Omental fat pad (tissue), 4 donors: ENCODE measurements at places on chromosomes 12 and 14. TPM values are rescaled to one million over a fixed set of nuclear protein-coding genes. Genes with fewer than 3 reads are reported as not detected.

The DHRS2 gene
- total RNA-seq = not detected

The SPTB gene
- 1.1 TPM for total RNA-seq

The SLC5A8 gene
- total RNA-seq = not detected

The SCAF11 gene
- total RNA-seq = 110 TPM

The TOMM20L gene
- not detected for total RNA-seq

The LPAR5 gene
- total RNA-seq = 6.3 TPM

The ZFHX2 gene
- 0.74 TPM for total RNA-seq

The PCNX1 gene
- 82.7 TPM for total RNA-seq

The ABHD4 gene
- 33.5 TPM for total RNA-seq

The OGFOD2 gene
- 13.9 TPM for total RNA-seq

The PELI2 gene
- total RNA-seq = 27.0 TPM

The CLEC6A gene
- total RNA-seq = not detected

The ASCL1 gene
- not detected for total RNA-seq

DNA sequence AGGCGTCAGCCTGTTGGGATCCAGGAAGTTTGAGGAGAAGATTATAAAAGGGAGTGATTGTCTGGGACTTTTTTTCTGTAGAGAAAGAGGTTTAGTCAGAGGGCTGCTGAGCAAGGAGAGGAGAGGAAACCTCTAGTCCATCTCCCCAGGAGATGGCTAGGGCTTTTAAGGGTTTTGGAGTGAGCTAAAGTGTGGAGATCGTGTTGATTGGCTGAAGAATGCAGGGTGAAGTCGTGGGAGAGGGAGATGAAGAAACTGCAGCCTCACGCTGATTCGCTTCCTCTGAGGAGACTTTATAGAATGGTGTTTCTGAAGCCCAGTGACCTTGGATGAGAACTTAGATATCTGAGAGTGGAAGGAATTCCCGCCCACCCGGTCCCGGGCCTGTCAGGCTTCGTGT lies 193.7 kb upstream of the PWP1 start:
- DNase-seq = no peak

GRCh38 chr12:65803251-65803650 lies 21.0 kb upstream of the HMGA2 start:
- no peak for DNase-seq

- no peak for DNase-seq
These were observed 16.8 kb upstream of the MYL2 start for GRCh38 chr12:110937104-110937641.

DNA sequence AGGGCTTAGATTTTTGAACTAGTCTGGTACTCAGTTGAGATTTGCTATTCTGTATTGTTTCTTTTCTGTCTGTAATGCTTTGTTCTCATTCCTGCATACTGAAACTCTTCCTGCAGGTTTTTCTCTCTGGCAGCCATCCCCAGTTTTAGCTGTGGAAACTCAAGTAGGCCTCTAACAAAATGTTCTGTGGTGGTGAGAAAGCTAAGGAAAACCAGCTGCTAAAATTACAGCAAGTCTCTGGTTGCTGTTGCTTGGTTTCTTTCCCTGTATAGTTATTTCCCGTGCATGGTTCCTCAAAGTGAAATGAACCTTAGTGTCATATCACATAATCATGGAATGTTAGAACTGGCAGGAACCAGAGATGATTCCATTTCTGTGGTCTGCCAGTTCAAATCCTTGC lies 442.5 kb downstream of the NRXN3 start:
- no peak for DNase-seq

- DNase-seq = no peak
These were observed 34.3 kb upstream of the CHFR start for GRCh38 chr12:132921685-132922084.

DNA sequence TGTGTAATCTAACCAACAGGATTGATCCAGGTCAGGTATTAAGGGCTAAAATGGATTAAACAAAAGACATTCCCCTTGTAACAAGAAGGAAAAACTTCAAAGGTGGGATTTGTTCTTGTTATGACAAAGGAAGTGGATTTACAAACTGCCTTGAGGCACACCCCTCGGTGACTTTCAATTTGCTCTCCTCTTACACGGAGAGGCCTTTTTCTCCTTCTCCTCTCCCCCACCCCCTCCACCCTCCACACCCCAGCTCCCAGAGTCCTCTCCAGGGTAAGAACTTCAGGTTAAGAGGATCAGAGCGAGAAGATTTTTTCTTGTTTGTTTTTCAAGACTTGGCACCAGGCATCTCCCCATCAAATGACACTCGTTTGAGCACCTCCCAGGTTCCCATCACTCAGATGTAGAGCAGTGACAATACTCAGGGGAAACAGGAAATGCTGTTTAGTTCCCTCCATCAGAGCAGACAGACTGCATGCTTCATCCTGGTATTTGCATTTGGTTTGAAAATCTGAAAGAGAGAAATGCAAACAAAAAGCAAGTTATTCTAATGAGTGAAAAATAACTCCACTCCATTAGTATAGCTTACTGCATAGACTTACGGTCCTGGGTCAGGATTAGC lies 77.6 kb upstream of the TMEM260 start:
- no peak for DNase-seq

DNA sequence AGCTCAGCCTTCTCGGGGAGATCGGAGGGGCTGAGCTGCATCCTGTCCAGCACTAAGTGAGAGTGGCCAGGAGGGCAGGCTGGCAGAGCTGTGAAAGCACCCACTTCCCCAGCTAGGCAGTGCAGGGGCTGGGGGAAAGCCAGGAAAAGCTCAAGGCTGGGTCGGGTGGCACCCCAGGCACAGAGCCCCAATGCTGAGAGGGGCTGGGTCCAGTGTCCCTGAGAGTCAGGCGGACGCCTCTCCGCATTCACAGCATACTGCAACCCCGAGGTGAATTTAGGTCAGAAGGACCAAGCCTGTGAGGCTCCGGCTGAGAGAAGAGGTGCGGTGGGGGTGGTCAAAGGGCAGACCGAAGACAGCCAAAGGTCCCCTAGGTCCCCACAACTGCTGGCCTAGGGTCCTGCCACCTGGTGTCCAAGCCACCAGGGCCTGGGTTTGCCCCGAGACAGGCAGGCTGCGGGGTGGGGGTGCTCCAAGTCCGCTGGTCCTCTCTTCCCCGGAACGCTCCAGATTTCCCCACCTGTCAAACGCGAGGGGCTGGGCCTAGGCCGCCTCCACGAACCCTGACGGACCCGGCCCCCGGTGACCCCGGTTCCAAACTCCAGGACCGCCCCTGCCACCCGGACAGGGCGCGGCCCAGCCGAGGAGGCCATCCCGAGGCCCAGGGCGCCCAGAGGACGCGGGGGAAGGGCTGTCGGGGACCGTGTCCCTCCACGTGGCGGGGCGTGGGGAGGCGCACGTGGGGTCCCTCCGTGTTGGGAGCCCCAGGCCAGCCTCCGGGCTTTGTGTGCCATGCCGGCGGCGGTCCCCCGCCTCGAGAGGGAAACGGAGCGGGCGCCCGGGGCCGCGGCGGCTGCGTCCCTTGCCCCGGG lies 527 bp downstream of the CAMKK2 start:
- DNase-seq = no peak

DNA sequence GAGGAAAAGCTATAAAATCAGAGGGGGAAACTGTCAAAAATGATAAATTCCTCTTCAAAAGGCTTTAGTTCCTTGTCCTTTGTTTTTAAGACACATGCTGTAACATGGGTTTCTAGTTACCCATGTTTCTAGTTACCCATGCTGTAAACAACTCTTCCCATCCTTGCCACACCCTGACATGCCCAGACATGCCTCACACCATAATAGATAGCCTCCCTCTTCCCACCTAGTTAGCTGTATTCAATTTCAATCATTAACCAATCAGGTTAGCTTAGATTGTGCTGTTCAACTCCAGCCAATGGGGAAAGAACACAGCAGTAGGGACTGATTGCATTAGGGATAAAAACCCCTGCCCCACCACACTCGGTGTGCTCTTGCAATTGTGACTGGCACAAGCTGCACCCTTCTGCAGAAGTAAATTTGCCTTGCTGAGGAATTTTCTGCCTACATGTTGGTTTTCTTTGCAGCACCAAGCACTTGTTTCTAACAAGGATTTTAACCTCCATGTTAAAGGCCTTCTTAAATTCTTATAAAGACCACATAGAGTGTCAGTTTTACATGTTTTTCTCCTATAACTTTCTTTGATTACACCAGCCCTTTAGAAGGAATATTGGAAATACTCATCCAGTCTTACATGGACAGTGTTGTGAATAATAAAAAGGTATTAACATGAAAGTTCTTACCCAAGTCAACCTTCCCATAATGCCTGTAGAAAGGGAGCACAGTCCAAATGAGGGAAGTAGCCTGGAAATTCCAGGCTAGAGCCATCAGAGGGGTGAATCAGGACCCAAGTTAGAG lies 32.5 kb upstream of the LALBA start:
- DNase-seq = no peak

DNA sequence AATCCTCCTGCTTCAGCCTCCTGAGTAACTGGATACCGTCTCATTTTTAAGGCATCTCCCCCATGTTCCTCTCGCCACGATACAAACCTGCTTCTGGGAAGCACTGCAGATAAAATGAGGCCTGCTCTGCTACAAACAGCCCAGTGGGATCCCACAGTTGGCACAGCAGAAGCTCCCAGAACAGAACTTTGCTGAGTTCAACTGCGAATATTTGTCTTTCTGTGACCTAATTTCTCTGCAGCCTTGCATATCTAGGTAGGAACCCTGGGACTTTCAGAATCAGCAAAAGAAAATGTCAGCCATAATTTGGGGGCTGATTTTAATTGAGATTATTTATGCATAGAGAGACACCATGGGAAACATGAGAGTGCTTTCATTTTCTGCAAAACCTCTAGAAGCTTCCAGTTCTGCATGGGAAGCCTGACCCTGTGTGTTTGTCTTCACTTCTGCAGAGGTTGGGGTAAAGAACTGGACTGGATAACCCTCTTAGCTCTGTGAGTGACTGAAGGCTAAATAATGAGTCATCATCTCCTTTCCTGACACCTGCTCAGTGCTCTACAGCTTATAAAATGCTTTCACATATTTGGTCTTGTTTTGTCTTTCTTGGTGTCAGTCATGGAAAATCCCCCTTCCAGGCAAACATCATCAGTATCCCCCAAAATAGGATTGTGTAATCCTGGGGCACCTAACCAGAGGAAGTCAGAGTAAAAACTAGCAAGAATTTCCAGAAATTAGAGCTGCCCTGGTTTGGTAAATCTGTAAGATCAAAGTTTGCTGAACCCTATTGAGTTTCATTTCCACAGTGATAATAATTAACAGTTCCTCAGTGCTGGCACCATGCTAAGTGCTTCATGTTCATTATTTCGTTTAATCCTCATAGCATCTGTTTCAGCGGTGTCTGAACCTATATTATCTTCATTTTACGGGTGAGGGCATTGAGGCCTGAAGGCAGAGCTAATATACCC lies 185.8 kb downstream of the SLC15A4 start:
- DNase-seq = no peak

- no peak for DNase-seq
These were observed 16.1 kb downstream of the SLC35E3 start for GRCh38 chr12:68761901-68762630.

DNA sequence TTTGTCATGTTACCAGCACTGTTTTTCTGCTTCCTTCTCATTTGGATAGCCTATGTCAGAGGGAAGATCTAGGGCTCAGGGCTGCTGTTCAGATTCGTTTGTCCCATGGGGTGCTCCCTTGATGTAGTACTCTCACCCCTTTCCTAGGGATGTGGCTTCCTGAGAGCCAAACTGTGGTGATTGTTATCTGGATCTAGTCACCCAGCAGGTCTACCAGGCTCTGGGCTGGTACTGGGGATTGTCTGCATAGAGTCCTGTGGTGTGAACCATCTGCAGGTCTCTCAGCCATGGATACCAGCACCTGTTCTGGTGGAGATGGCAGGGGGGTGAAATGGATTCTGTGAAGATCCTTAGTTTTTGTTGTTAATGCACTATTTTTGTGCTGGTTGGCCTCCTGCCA lies 5.5 kb upstream of the SERPINA11 start:
- DNase-seq = no peak

DNA sequence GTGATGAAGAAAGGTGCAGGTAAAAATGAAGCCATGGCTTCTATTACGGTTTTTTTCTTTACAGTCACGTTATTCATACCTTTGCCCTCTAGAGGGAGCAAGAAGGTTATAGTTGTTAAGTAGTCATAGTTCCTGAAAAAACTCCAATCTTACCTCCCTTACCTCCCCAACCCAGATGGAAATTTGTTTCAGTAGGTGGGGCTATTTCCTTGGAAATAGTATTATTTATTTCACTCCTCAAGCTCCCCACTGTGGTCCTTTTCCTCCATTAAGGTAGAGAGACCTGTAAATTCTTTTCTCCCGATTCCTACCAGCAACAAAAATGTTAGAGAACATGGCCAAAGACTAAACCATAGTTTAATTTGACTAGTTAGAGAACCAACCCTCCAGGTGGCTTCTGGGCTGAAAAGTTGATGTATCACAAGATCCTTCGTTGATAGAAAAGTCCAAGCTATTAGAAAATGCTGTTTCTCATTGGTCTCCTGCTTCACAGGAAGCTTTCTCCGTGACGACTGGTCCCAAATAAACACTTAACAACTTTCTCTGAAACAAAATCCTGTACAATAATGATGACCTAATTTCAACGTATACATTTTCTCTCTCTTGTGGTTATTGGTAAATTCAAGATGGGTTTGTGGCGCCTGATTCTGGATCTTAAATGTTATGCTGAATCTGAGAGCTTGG lies 43.5 kb downstream of the TMX1 start:
- no peak for DNase-seq

GRCh38 chr12:29616664-29617406 lies 119.3 kb upstream of the OVCH1 start:
- DNase-seq = no peak

GRCh38 chr12:25320123-25321006 lies 69.6 kb upstream of the KRAS start:
- DNase-seq = no peak

DNA sequence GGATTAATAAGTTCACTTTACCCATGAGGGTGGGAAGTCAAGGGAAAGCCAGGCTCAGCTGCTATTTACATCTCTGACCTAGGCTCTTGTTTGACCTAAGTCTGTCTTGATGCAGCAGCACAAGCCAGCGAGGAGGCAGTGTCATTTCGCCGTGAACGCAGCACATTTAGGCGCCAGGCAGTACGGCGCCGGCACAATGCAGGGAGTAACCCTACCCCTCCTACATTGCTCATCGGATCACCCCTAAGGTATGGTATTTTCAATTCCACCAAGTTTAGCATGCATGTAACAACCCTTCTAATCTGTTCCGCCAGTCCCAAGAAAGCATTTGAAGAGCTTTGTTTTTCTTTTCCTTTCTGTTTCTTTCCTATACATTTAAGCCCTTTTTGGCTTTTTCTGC lies 81.2 kb downstream of the PCNX1 start:
- no peak for DNase-seq

- no peak for DNase-seq
These were observed 40.3 kb upstream of the GCH1 start for GRCh38 chr14:54942913-54943312.

- DNase-seq = no peak
These were observed 7.0 kb upstream of the CRACR2A start for GRCh38 chr12:3759878-3760277.

GRCh38 chr14:35506461-35506860 lies 27.5 kb upstream of the INSM2 start:
- no peak for DNase-seq

GRCh38 chr14:79275292-79275655 lies 936.0 kb downstream of the DIO2 start:
- no peak for DNase-seq

DNA sequence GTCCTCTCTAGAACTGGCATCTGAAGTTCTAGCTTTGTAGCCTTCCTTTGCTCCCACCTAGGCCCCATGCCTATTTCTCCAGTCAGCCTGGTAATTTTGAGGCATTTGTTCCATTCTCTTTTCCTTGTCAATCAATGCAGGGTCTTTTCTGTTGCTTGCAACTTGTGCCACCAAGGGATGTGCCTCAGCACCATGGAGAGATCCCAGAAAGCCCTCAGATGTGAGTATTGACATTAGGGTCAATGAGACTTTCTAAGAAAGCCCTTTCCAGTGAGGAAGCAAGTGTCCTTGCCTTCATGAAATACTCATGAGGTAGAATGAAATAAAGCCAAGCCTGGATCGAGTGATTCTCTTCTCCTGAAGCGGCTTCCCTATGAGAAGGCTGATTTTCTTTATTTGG lies 213.9 kb downstream of the SLC15A4 start:
- DNase-seq = no peak
